ENCODE measurements at places on chromosomes 1 and 21.
A peak's percentile ranks its signal among the peaks of the same experiment; 100 is the strongest.

GRCh38 chr1:147757015-147757990 lies 3.1 kb downstream of the GJA5 start:
- DNase-seq = no peak

GRCh38 chr1:51729824-51730301 lies 113.0 kb downstream of the OSBPL9 start:
- DNase-seq = no peak

GRCh38 chr1:118075116-118075515 lies 109.9 kb downstream of the SPAG17 start:
- no peak for DNase-seq

DNA sequence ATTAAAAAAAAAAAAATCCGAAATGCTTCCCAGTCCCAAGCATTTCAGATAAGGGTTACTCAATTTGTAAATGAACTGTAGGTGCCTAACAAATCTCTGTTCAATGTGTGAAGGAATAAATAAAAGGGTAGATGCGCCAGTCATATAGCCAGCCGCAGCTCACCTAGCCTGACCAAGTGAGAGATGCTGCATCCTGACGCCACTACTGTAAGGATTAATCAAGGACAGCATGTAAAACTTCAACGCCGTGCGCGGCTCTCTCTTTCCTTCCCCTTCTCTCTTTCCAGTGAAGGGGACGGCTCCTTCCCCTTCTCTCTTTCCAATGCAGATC lies 441 bp downstream of the PPT1 start:
- DNase-seq = no peak

DNA sequence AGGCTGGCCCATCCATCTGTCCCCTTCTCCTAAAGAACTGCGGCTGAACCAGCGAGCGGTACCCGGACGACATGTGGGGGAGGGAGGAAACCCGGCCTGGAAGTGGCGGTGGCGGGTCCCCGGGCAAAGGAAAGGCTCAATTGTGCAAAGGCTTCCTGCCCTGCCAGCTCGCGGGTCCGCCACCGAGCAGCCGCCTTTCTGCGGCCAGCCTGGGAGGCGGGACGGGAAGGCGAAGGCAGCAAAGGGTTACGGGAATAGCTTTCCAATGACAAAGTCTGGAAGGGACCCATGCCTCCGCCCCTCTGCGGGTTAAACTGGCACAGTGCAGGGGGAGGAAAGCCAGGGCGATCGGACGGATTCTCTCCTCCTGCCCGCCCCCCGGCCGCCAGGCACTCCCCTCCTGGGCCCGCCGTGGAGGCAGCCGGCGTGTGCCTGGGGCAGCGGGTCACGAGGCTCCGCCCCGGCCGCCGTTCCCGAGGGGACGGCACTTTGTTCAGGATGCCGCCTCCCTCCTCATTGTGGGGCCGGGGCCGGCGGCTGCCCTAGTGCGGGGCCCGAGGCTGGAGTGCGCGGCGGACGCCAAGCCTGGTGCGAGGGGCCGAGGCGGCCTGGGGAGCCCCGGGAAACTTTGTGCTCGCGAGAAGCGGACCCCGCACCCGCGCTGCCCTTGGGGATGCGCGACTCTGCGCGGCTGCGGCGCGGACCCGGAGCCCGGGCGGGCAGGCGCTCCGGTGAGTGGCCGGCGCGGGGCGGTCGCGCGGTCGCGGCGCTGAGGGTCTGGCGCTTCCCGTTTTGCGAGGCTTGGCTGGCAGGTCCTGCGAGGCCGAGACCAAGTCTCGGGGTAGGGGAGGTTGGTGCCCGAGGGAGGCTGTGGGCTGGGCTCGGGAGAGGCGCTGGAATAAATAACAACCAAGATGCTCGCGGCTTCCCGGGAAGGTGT lies at the start of gene NAV1:
Gene NAV1, plus strand, starts transcription at position 516 of the 940 bp plus-strand sequence. CDS start 83,758 bp downstream, outside the sequence.
- peak; percentile 31 for DNase-seq

DNA sequence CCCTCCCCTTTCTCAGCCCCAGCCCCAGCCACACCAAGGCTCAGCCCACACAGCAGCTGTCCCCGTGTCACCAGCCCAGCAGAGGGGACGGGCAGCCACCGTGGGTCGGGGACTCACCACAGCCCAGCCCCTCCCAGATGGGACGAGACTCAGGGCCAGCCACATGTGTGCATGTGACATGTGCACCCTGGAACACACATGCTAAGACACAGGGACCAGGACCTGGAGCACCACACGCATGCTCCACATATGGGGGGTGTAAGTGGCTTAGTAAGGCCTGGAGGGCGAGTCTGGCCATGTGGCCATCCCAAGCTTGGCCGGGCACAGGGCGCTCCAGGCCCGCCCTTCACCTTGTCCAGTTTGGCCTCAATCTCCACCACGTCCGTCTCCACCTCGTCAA lies 4.0 kb downstream of the ACAP3 start:
- no peak for DNase-seq

DNA sequence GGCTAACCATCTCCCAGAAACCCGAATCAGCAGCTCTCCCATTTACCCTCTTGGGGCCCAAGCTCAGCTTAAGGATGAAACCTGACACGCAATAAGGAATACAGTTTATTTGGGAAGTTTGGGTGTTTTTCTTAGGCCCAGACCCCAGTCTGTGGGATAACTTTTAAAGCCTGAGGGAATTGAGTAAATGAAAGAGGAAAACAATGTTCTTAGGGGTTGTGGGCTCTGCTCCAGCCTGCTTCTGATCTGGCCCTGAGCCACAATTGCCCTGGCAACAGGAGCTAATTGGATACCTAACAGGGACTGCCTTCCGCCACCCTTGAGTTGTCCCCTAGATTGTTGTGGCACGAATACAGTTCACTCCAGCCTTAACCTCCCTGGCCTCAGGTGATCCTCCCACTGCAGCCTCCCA lies 20.1 kb downstream of the DYRK3 start:
- DNase-seq = no peak

GRCh38 chr1:93369734-93370133 lies 24.0 kb downstream of the DR1 start:
- DNase-seq = no peak

DNA sequence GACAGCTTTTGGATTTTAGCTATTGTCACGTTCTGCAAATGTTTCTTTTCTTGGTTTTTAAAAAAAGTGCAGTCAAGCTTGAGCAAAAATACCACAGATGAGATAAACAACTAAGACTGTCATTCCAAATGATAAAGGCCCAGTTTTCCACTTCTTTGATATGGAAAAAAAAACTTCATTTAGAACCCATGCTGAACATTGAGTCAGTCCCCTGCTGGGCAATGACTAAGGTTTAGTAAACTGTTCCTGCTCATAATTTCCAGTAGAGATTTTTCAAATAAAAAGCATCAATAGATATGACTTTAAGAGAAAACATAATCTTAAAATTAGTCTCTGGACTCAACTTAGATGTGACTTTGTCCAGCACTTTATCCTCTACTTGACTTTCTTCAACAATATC lies 167.9 kb upstream of the C8B start:
- no peak for DNase-seq

GRCh38 chr1:212127221-212127620 lies 91.7 kb downstream of the DTL start:
- no peak for DNase-seq

DNA sequence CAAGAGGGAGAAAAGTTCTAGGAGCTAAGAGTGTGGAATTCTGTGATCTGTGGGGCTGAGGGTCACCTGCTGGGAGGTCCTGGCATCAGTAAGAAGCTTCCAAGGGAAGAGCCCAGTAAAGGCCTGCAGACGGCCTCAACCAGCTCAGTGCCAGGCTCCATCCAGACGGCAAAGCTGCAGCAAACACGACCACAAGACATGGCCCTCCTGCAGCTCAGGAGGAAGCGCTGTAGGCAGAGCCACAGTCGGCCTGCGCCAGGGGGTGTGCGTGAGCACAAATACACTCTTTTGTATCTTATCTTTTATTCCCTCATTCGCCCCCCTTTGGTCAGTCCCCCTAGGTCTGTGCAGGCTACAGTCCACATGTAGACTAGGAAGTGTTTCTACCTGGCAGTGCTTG lies 13.4 kb downstream of the C1orf174 start:
- no peak for DNase-seq

GRCh38 chr1:8671306-8671917 lies 146.0 kb downstream of the RERE start:
- no peak for DNase-seq

GRCh38 chr1:175768610-175769009 lies 25.2 kb upstream of the TNR start:
- DNase-seq = no peak

DNA sequence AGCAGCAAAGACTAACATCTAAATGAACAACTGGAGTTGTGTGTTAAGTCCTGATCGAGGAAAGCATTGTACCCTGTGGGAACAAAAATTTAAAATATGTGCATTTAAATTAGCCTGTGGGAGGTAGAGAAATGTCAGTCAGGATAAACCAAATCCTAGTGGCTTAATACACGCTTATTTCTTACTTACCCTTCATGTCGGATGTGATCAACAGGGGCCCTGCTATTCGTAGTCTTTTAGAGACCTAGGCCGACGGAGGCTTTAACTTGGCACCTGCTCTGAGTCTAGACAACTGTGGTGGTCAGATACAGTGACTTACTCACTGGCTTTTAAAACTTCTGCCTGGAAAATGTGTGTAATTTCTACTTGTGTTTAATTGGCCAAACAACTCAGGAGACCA lies 10.2 kb downstream of the GSTM3 start:
- DNase-seq = no peak

DNA sequence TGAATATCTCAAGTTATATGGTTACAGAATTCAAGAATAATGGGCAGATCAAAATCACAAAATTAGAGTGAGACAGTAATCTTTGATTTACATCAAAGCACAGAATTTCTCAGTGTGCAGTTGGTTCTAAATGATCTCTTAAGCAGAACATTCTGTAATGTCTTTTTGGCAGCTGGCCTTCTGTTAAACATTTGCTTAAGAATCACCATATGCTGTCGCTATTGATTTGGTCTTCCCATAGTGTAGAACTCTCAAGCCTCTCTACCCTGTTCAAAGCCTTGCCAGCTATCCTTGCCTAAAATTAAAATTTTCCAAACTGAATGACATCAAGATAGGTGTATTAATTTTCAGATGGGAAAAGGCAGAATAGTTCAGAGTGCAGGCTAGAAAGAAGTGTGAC lies 38.9 kb upstream of the ERO1B start:
- DNase-seq = no peak

DNA sequence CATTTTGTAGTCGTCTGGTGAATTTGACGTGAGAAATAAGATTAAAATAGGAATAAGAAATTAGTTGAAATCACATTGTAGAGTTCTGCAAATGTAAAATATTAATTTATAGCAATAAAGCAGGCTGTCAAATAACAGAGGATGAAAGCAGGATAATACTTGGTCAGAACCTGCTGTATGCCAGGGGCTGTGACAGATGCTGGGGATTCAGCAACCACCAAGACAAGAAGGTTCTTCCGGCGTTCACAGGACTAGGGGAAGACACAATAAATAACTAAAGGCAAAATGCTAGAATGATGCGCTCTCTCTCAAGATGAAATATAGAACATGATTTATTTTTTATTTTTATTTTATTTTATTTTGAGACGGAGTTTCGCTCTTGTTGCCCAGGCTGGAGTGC lies 6.8 kb upstream of the PARK7 start:
- DNase-seq = no peak

DNA sequence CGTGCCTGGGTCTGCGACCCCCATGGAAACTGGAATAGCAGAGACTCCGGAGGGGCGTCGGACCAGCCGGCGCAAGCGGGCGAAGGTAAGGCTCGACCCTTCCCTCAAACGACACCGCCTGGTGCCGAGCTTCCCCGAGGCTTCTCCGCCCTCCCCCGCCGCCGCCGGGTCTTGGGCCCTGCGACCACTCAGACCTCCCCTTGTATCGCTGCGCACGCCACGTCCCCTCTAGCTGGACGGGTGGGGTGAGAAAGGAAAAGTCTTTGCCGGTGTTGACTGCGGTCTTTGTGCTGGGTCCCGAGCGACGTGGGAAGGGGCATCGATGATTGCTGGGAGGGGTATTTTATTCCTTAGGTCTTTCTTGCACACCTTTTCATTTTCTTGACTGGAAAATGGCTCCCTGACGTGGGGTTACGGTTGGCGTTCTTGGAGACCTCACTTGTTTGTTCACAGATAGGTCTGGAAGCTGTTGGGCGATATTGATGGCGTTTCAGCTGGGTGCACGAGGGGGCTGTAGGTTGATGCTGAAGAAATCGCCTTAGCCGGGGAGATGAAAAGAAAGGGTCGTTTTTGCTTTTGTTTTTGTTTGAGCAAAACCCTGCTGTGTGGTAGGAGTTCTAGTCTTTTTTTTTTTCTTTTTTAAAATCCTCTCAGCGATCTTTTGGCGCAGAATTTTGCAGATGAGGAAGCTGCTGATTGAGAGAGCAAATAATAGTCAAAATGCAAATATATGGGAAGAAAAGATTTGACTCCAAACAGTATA lies 776 bp downstream of the KDM1A start:
- DNase-seq = peak; percentile 48

DNA sequence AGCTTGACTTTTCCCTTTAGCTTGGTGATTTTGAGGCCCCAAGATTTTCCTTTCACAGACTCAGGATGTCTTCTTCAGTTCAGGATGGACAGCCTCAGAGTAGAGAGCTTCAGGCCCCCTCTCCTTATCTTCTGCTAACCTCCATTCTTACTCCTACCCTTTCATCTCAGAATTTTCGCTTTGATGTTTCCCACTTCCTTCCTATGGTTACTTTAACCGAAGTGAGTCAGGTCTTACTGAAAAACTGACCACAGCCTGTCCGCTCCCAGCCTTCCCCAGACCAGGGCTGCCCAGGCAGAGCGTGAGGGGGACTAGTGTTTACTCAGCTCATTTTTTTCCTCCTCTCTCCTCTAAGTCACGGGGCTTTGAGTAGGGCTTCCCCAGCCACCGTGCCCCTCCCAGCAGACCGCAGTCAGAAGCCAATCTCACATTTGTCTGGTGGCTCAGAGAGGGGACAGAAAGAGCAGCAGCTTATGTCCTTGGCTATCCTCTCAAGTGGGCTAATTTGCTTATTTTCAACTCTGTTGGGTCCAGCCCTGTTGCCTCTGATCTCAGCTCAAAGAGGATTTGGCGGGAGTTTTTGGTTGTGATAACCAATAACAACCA lies 4.2 kb upstream of the IL19 start:
- DNase-seq = peak; percentile 81

DNA sequence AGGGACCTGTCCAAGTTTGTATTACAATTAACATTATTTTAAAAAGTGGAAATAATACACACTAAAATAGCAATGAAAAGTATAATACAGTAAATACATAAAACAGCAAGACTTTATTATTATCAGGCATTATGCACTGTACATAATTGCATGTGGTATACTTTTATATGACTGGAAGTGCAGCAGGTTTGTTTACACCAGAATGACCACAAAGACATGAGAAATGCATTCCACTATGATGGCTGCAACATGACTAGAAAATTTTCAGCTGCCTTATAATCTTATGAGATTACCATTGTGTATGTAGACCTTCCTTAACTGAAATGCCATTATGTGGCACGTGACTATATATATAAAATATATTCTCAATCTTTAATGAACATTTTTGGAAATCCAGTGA lies 1699.6 kb downstream of the KCNT2 start:
- no peak for DNase-seq

DNA sequence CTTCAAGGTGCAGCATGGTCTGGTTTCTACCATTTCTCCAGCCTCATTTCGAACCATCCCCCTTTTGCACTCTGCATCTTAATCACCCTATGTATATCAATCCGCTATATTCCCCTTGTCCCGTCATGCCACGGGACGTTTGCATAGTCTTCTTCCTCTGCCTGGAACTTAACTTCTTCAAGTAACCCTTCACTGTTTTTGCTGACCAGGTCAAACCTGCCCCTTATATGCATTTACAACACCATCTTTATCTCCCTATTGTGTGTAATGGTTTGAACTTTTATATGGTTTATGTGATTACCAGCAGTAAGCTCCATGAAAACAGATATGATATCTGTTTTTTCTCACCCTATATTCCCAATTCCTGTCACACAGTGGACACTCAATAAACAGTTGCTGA lies 2.3 kb downstream of the VPS45 start:
- DNase-seq = no peak

- no peak for DNase-seq
Measured at GRCh38 chr1:152777510-152778137, 2.7 kb downstream of the LCE1F start.
